SW 1271 (cell line): ENCODE measurements at places on chromosomes 5 and 9.
A peak's percentile ranks its signal among the peaks of the same experiment; 100 is the strongest.

- DNase-seq = no peak
Observed at GRCh38 chr5:179154991-179155955, 95.1 kb downstream of the ZNF354C start.

- no peak for DNase-seq
Observed at GRCh38 chr9:76369583-76369982, 24.6 kb downstream of the RFK start.

GRCh38 chr9:120538339-120538738, 41.6 kb downstream of the CDK5RAP2 start:
- no peak for DNase-seq

DNA sequence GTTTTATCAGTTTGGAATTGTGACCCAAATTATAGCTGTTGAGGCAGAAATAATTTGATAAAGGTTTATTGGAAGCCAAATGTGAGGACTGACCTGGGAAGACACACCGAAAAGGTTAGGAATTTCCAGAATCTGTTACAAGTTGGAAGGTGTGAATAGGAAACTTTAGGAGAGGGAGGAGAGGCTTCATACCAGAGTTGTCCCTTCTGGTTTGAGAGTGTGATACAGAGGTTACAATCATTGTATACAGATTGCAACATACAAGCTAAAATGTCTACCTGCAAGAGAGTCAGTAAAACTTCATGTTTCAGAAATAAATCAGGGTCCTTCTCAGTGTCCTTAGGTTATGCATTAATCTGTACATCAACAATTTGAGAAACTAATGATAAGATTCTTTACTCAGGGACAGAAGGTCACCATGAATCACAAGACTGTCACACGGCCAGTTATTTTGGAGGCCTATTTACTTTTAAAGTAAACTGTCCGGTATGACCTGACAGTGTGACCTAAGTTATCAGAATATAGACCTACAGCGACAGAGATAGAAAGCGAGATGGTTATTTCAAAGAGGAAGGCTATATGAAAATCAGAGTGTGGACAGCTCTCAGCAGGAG, 204.9 kb upstream of the CTNND2 start:
- DNase-seq = no peak

DNA sequence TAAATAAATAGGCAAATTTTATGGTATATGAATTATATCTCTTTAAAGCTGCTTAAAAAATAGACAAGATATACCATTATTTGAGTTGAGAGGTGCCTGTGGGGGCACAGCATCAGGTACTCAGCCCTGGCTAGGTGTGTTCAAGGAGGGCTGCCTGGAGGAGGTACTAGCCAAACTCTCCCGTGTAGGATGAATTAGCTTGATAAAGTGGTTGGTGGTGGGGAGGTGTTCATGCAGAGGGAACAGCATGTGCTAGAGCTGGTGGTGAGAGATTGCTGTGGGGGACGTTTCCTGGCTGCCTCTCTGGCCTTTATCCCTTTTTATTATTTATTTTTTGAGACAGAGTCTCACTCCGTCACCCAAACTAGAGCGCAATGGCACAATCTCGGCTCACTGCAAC, 23.2 kb upstream of the NCS1 start:
- DNase-seq = no peak

DNA sequence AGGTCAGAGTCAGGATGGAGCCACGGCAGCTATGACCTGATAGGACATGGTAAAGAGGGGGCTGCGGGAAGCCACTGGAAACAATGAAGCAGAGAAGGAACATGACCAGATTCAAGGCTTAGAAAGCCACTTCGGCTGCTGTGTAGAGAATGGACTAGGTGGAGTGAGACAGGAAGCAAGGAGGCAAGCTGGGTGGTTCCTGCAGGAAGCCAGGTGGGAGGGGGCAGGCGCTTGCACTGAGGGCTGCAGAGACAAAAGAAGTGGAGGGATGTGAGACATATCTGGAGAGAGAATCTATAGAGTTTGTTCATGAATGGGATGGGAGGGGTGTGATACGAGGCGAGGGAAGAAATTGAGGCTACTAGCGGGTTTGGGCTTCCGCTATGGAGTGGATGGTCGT, 19.0 kb upstream of the N4BP3 start:
- DNase-seq = no peak

GRCh38 chr5:68240202-68240601, 24.6 kb downstream of the PIK3R1 start:
- DNase-seq = no peak

DNA sequence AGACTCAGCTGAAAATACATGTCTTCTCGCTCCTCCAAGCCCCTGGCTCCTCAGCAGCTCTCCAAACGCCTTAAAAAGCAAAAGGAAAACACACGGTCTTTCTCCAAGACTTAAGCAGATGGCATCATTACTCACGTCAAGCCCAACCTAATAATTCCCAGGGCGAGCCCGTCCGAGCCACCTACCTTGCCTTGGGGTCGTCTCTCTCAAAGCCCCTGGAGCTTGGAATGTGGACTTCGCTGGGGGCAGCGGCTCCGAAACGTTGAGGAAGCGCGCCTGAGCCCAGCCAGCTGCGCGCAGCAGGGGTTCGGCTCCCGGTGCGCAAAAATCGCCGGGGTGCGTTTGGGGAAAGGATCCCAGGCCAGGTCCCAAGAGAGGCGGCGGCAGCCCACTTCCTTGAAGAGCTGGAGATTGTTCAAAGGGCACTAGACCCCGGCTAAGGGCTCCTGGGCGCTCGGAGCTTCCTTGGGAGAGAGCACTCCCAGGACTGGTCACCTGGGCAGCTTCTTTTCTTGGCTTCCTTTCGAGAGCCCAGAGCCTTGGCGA, 395 bp downstream of the DRD1 start:
- no peak for DNase-seq

DNA sequence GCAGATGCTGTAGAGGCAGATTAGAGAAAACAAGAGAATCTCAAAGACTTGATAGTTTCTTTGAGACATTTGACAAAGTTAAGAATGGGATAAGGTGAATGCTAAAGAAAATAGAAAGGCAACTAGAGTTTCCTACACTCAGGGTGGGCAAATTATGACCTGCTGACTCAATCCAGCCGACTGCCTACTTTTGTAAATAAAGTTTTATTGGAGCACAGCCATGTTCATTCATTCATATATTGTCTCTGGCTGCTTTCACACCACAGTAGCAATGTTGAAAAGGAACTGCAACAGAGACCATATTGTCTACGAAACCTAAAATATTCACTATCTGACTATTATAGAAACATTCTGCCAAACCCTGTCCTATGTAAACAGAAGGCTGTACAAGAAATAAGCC, 37.6 kb upstream of the TARS1 start:
- DNase-seq = no peak

DNA sequence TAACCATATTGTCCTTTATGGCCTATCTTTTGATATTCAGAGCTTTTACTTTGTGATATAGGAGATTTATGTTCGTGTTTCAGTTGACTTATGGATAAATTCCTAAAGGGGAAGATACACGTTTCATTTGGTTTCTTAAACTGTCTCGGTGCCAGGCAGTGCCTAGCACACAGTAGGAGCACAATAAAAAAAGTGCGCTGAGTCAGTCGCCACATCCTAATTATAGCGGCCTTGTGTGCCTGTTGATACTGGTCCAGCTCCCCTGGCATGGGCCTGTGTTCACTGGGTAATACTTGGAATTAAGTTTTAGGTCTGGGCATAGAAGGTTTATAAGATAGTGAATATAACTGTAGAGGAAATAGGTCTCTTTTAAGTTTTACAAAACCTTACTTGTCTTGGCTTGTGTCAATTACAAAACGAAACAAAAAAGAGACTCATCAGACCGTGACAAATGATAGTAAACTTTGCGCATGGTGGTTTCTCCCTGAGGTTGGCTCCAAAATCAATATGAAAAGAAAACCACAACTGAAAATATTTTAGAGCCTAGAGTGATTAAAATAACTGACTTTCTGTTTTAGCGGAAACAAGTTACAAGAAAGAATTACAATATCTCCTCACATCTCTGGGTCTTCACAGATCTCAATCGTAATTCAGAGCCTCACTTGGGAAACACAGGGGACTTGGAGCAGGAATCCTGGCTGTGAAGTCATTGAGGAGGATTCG, 84.8 kb downstream of the MVB12B start:
- no peak for DNase-seq

DNA sequence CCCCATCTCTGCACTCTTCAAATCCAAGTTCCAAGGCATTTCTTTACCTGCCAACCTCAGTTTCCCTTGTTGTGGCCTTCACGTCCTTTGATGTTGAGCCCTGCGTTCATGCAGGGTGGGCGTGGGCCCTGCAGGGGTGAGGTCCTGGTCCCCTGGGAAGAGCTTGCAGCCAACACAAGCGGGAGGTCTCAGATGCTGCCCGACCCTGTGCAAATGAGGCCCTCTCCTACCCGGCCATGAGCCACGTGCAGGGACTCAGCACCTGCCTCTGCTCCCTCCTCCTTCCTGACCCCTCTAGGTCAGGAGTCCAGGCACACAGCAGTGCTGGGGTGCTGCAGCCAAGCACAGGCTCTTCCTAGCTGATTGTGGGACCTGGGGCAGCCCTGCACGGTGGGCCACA, 124.5 kb downstream of the ADAMTS2 start:
- DNase-seq = no peak

DNA sequence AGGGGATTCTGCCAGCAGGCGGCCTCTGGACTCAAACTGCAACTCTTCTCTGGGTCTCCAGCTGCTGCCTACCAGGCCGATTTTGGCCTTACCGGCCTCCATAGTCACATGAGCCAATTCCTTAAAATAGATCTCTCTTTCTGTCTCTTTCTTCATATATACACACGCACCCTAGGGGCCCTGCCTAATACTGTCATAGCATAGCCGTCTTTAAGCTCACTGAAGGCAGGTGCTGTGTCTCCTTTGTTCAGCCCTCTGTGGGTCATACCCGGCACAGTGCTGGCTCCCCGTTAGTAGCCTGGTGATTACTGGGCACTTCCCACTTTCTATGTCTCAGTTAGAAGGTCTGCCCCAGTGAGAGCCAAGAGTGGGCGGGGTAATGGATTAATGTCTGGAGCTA, 140.9 kb downstream of the HSPA4 start:
- DNase-seq = no peak

DNA sequence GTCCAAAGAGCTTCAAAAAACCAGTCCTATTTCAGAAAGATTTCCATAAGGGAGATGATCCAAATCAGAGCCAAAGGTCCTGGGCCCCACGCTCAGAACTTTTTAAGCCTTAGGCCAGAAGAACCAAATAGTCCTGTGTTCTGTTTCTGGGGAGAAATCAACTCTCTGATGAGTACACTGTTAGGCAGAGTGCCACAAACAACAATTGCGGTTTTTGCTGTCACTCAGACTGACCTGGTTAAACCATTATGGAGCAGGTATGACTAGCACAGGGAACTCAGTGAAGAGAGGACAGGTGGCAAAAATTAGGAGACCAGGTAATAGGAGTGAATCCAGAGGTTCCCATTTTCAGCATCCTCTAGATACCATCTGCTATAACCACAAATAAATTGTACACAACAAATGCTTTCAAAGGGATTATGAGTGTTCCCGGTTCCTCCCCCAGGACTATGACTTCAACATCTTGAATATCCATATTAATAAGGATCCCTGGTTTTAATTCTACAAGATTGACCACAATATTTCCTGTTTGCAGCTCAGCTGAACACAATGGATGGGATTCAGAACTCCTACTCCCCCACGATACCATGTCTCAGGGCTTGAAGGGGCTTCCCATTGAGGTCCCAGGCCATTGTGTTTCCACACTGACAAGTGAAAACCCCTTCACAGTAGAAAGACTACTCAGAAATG, 52.1 kb upstream of the FREM1 start:
- DNase-seq = no peak

DNA sequence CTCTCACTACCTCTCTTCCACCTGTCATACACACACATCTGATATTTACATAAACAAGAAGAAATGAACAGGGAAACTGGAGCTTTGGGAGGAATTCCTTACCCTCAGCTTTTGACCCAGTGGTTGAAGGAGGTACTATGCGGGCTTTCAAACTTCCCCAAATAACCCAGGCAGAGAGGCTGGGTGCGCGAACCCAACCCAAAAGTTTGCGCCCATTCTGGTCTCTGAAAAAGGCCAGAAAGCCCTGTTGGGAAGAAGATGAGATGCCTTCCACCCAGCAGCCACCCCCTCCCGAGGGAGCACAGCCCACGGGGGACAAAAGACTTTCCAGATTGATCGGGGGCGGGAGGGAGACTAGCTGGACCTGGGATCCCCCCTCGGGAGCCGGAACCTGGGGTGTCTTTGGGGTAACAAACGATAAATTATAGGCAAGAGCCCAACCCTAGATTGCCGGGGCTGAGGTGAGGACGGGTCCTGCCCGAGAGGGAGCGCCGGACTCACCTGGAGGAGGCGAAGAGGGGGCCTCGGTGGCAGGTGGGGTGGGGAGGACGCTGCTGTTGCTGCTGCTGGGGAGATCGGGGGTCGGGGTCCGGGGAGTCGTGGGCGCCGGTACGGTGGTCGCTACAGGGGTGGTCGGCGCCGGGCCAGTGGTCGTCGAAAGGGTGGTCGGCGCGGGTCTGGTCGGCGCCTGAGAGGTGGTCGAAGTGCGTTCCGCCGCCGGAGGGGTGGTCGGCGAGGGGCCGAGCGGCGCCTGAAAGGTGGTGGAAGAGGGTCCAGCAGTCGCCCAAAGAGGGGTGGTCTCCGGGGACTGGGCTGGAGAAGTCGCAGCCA, 798 bp downstream of the MEGF9 start:
- no peak for DNase-seq

- no peak for DNase-seq
Observed at GRCh38 chr5:35319333-35320002, 89.2 kb upstream of the PRLR start.

- DNase-seq = no peak
Observed at GRCh38 chr9:95736891-95737522, 138.5 kb upstream of the ERCC6L2 start.

DNA sequence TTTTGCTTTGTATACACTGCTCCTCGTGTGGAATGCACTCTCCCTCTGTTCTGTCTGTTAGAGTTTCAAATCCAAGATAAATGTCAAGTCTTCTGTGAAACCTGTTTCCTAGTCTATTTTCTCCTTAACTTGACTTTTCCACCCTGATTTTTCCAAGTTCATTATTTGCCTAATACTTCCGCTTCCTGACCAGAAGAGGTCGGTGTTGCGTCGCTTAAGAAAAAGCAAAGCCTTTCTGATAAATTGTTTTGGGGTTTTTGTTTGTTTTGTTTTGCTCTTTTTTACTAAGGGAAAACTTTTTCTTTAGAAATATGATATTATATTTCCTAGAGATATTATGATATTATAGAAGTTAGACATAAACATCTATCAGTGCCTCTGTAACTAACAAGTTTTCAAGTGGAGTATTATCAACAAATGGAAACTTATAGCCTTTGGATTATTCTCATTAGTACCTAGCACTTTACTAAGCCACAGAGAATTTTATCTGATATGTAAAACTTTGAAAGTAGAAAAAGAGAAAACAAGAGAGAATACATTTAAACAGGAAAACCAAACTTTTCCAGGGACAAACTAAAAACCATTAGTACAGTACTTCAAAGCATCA, 55.8 kb downstream of the PHAX start:
- DNase-seq = peak; percentile 58

DNA sequence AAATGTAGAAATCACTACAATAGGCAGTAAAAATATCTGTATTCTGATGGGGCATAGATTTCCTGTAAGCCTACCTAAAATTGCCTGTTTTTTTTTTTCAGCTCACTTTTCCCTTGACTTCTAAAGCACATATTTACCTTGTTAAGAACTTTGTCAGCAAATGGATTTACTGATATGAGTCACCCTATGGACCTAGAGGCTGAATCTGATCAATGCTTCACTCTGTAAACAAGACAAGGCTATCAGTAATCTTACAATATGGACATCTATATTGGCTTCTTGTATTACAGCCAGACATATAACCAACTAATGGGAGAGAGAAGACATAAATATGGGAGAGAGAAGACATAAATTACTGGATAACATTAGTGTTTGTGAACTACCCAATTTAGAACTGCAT, 792.7 kb upstream of the CHD1 start:
- DNase-seq = no peak
